ENCODE measurements at places on chromosomes 4 and X. TPM values are rescaled to one million over a fixed set of nuclear protein-coding genes. Genes with fewer than 3 reads are reported as not detected.

BEND2 gene
- 1.3 TPM for total RNA-seq

NLGN3 gene
- total RNA-seq: 4.0 TPM

TMPRSS11F gene
- total RNA-seq: not detected

PRICKLE3 gene
- total RNA-seq: 7.9 TPM

DKK2 gene
- 0.85 TPM for total RNA-seq

DNA sequence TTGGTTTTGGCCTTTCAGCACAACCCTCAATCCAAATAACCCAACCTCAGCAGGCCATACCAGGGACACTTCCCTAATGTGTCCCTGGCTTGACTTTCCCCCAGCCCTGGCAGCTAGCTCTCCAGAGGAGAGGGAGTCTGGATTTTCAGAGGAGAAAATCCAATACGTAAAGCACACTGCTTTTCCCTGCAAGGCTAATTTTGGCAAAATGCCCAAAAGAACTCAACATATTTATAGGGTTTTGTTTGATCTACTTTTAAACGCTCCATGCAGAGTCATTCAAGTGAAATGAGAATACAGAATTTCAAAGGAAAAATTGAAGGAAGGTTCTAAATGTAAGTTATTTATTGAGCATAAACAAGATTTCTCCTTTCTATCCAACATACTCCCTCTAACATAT, 167.2 kb downstream of the SH3KBP1 start:
- H3K27ac ChIP-seq: no peak overlapping the region
- peaks cover 22% of the 10 kb centered on the region for H3K4me1 ChIP-seq
- no peaks in the 10 kb centered on the region for H3K27me3 ChIP-seq
- DNase-seq: no peak
- H3K36me3 ChIP-seq: no peaks in the 10 kb centered on the region

DNA sequence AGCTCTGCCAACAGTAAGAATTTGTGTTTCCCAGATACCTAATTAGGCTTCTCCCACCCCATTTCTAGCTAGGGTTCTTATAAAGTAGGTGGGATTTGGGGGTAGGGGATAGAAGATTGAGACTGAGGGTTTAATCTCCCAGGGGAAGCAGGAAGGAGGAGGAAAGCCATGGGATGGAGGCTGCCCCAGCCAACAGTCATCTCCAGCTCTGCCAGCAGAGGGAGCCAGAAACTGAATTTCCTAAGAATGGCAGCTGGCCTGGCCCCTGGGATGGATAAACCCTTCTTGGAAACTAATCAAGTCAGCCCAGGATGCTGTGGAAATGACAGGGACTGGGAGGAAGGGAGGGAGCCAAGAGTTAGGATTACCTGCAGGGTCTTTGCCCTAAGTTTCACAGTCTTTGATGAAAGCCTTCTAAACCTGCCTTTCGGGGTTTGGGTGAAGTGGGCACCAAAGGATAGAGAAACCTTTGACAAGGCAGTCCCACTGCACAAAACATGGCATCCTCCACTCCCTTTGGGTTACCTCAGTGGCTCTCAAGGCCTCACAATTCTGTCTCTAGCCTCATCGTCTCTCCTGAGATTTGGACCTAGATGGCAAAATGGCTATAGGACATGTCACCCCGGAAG, 6.7 kb upstream of the ERCC6L start:
- H3K27ac ChIP-seq: no peak overlapping the region
- no peaks in the 10 kb centered on the region for H3K27me3 ChIP-seq
- no peak overlapping the region for H3K4me3 ChIP-seq
- no peaks in the 10 kb centered on the region for H3K4me1 ChIP-seq

GRCh38 chrX:29561417-29561816, 653.9 kb upstream of the MAGEB2 start:
- DNase-seq: no peak
- H3K4me3 ChIP-seq: no peak overlapping the region
- no peaks in the 10 kb centered on the region for H3K27me3 ChIP-seq
- H3K27ac ChIP-seq: no peak overlapping the region
- no peaks in the 10 kb centered on the region for H3K4me1 ChIP-seq

GRCh38 chrX:70998411-70999027, 67.6 kb upstream of the SLC7A3 start:
- no peak overlapping the region for H3K4me3 ChIP-seq
- no peaks in the 10 kb centered on the region for H3K27me3 ChIP-seq
- H3K27ac ChIP-seq: no peak overlapping the region
- no peak for DNase-seq

DNA sequence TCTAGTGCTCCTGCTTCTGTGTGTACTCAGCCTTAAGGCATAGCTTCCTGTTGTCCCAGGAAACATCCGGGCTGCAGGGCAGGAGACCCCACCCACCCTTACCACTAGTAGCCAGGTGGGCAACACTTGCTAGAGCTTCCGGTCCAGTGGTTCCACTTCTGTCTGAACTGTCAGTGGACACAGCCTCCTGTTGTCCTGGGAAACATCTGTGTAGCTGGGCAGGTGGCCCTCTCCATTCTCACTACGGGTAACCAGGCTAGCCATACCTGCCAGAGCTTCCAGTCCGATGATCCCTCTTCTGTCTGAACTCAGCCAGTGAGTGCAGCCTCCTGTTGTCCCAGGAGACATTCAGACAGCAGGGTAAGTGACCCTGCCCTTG, 372.2 kb downstream of the INPP4B start:
- peaks cover 7% of the 10 kb centered on the region for H3K4me1 ChIP-seq
- no peak overlapping the region for H3K27ac ChIP-seq
- no peaks in the 10 kb centered on the region for H3K36me3 ChIP-seq
- H3K4me3 ChIP-seq: no peak overlapping the region
- DNase-seq: no peak

GRCh38 chr4:21507439-21507838, 441.1 kb downstream of the KCNIP4 start:
- H3K4me3 ChIP-seq: no peak overlapping the region
- no peak overlapping the region for H3K27ac ChIP-seq
- DNase-seq: no peak

GRCh38 chr4:21571100-21571499, 377.5 kb downstream of the KCNIP4 start:
- H3K27ac ChIP-seq: no peak overlapping the region
- no peaks in the 10 kb centered on the region for H3K4me1 ChIP-seq
- H3K4me3 ChIP-seq: no peak overlapping the region
- H3K36me3 ChIP-seq: no peaks in the 10 kb centered on the region
- DNase-seq: no peak

DNA sequence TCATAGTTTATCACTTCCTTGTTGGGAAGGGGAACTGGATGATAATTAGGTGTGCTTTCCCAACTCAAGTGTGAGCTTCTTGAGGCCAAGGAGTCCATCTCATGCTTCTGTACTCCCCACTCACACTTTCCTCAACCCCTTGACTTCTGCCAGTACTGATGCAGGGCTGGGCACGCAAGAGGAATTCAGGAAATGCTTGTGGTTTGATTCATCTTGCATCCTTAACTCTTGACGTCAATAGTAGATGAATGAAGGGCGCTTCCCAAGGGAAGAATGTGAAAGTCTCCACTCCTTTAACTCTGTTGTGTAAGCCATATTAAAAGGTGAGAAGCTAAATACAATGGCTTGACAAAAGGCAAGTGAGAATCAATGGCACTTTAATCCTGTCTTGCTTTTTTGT, 101.8 kb downstream of the AGTR2 start:
- no peaks in the 10 kb centered on the region for H3K4me1 ChIP-seq
- no peaks in the 10 kb centered on the region for H3K27me3 ChIP-seq
- no peaks in the 10 kb centered on the region for H3K36me3 ChIP-seq
